ENCODE measurements at places on chromosomes 5 and 9. TPM values are rescaled to one million over a fixed set of nuclear protein-coding genes. Genes with fewer than 3 reads are reported as not detected.

Gene MAP1B
- total RNA-seq = 19.0 TPM

Gene HMHB1
- not detected for total RNA-seq

Gene IL33
- total RNA-seq = 0.05 TPM

Gene SNAPC4
- total RNA-seq = 7.5 TPM

Gene FCHO2
- total RNA-seq = 11.1 TPM

Gene ACTBL2
- total RNA-seq = 0.05 TPM

Gene LRRC70
- 0.68 TPM for total RNA-seq

Gene PIP5KL1
- 0.20 TPM for total RNA-seq

Gene LVRN
- total RNA-seq = 0.53 TPM

Measured in SJCRH30 (cell line).